ENCODE measurements at places on chromosomes 2 and 18.

- no peak for DNase-seq
Measured at GRCh38 chr2:42856891-42857632, 64.7 kb upstream of the HAAO start.

DNA sequence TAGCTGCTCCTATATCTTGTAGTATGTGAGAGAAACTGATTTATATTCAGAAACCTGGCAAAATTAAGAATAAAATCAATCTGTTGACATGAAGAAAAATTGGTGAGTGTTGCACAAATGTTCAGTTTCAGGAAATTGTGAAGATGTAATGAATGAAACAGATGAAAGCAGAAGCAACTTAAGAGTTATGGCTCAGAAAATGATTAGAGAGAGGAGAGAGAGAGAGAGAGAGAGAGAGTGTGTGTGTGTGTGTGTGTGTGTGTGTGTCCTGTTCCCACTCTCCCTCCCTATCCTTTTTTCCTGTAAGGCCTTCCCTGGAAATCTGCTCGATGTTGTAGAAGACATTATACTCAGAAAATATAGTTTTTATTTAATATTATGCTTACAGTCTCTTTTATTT, 31.4 kb downstream of the MAP4K4 start:
- DNase-seq = no peak

DNA sequence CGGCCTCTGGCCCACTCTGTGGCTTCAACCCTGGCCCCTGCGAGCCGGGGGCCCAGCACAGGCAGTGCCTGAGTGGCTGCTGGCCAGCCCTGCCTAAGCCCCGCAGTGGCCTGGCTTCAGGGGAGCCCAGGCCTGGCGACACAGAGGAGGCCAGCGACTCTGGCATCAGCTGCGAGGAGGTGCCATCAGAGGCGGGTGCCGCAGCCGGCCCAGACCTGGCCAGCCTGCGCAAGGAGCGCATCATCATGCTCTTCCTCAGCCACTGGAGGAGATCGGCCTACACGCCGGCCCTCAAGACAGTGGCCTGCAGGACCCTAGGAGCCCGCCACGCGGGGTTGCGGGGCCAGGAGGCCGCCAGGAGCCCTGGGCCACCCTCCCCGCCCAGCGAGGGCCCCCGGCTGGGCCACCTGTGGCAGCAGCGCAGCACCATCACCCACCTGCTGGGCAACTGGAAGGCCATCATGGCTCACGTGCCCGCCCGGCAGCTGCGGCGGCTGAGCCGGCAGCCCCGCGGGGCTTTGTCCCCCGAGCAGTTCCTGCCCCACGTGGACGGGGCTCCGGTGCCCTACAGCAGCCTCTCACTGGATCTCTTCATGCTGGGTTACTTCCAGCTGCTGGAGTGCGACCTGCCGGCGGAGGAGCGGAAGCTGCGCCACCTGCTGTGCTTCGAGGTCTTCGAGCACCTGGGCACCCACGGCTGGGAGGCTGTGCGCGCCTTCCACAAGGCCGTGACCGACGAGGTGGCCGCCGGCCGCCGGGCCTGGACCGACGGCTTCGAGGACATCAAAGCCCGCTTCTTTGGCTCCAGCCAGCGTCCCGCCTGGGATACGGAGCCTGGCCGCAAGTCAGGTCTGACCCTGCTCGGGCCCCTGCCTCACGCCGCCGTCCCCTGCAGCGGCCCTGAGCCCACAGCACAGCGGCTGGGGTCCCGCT, 7.5 kb upstream of the KLHL30 start:
- DNase-seq = no peak

GRCh38 chr2:206701952-206702605, 16.1 kb downstream of the DYTN start:
- no peak for DNase-seq

DNA sequence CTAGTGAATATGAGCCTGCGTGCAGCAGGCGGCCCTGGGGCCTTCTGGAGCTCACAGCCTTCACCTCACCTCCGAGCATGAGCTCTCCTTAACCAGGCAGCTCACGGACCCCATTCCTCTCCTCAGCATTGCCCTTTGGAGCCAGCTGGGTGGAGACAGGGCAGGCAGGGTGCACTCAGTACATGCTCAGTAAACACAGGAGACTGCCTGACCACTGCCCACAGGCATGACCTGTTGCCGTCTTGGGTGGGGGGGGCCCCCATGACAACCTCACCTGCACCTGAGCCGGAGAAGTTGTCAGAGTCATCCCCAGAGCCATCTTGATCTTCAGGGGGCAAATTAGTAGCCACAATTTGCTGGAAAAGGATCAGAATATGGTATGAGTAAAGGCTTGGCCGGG, 19.9 kb downstream of the SDC1 start:
- no peak for DNase-seq

DNA sequence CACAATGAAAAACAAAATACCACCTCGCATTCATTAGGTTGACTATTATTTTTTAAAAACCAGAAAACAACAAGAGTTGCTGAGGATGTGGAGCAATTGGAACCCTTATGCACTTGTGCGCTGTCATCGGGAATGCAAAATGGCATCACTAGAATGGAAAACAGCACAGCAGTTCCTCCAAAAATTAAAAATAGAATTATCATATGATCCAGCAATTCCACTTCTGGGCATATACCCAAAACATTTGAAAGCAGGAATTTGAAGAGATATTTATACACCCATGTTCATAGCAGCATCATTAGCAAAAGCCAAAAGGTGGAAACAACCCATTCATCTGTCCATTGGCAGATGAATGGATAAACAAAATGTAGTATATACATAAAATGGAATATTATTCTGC, 11.9 kb upstream of the NMUR1 start:
- no peak for DNase-seq

GRCh38 chr2:158926478-158926948, 41.9 kb upstream of the TANC1 start:
- no peak for DNase-seq

DNA sequence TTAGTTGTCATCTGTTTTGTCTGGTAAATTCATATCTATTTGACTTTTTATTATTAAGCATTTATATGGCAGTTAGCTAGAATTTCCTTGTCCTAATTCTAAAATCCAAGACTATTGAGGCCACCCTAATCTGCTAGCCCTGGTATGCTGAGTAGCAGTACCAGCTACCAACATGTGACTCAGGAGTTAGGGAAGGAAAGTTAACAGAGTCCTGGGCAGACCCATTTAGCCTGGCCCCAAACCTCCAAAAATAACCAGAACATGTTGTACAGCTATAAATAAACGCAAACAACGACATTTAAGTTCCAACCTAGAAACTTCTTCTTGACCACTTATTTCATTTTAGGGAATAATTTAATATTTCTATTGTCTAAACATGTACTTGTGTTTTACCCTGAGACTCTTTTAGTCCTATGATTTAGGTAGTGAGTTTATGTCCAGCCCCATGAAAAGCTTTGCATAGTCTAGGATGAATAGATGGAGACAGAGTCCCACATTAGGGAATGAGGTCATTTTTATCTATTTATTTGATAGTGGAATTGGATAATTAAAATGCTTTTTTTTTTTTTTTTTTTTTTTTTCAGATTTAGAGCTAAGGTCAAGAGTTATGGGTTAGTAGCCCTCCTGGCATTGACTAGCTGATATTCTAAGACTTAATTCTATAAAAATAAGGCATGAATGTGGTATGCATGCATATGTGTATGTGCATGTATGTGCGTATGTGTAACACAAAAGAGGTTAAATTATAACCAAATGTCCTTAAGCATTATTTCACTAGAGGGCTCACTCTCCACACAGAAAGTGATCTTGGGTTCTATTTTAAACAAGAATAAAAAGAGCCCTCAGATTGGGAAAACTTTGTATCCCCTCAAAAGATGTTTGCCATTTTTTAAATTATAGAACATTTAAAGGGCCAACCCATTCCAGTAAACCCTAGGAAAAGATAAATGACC, 160.1 kb upstream of the MAPRE2 start:
- no peak for DNase-seq

- no peak for DNase-seq
Measured at GRCh38 chr2:234410526-234410925, 86.4 kb downstream of the ARL4C start.

- no peak for DNase-seq
Measured at GRCh38 chr2:158559252-158559651, 102.5 kb downstream of the PKP4 start.

DNA sequence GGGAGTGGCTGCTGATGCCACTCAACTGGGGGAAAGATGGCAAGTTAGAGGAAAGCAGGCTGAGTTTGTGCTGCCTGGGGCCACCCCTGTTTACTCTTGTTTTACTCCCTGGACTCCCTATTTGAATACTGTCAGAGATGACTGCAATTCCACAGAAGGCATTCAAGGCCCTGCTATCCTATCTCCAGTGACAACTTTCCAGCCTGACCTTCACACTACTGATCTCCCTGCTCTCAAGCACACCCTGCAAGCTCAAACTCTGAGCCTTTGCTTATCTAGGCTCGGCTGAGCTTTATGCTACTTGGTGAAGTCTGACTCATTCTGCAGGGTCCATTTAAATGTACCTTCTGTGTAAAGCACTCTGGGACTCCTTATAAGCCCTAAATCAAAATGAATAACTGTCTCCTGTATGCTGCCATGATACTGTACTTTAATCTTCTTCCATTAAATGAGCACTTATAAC, 39.3 kb upstream of the DSG1 start:
- no peak for DNase-seq

GRCh38 chr2:206915121-206915520, 24.2 kb upstream of the CPO start:
- DNase-seq = no peak

DNA sequence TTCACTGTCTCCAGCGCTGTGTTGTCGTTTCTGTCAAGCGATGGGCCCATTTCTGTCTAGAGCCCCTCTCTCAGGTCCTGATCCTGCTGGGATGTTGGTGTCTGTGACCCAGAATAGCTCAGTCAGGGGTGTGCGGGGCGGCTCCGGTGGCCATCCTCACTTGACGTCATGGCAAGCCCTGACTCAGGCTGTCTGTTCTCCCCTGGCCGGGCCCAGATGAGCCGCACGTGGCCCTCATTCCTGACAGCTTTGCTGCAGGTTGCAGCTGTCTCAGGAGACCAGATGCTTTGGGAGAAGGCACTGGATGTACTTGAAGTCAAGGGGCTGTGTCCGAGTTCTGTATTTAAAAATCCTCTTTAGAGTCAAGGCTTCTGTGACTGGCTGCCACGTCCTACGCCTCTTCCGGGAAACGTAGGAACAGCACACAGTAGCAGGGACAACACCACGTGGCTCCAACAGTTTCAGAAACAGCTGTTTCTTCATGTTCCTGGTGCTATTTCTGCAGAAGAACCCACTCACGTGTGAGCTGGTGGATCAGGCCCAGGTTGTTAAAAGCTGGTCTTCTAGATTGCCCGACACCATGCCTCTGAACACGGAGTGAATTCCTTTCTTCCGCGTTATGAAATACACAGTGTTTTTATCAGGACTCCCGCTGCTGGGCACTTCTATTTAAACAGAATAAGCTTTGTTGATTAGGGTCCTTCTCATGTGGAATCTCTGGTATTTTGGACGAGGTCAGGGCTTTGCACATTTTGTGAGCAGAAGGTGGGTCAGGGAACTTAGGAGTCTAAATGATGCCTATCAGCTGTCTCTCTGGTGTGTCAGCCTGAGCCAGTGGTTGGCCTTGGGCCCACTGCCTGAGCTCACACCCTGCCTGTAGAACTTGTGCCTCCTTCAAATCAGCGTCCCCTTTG, 28.3 kb upstream of the NTSR2 start:
- no peak for DNase-seq

GRCh38 chr2:196160101-196160500, 11.3 kb downstream of the STK17B start:
- no peak for DNase-seq

Data from cardiac septum (tissue), 1 donor.